ENCODE measurements at places on chromosomes 2 and 18.

- no peak for DNase-seq
Observed at GRCh38 chr2:241499146-241499965, 9.0 kb downstream of the STK25 start.

DNA sequence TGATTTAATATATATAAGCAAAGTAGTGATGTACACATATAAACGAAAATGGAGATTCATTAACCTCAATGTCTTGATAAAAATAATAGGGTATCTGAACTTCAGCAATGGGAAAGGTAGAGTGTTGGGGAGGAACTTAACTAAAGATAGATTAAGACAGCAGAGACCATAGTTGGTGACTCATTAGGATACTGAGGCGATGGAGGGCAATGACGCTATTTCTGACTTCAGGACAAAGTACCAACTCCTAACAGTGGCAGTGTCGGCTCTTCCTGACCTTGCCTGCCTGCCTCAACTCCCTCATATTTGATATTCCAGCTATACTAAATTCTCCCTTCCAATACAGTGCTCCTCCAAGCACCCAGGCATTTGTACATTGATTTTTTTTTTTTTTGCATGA is 98.6 kb downstream of the CDH2 start:
- DNase-seq = no peak

DNA sequence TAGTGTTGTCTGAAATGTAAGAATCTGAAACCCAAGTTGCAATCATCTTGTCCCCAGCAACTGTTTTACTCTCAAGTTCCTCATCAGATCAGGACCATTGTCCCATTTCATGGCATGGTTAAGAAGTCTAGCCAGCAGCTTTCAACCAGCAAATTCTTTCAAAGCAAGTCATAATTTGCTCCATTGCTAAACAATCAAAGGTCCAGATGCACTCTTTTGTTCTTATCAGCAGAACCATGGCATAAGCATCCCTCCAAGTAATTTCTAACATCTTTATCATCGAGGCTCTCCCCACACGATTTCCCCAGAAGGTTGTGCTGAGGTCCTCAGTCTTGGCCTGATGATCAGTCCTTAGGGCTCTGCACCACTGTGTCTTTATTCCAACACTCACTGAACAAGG is 67.5 kb upstream of the APCDD1 start:
- no peak for DNase-seq

GRCh38 chr2:29123617-29124349 is 8.6 kb downstream of the CLIP4 start:
- DNase-seq = no peak

- no peak for DNase-seq
Observed at GRCh38 chr2:5473635-5474034, 218.5 kb upstream of the SOX11 start.
